ENCODE measurements at places on chromosomes 2 and 18. TPM values are rescaled to one million over a fixed set of nuclear protein-coding genes. Genes with fewer than 3 reads are reported as not detected.

CYP27C1 gene
- total RNA-seq: 4.2 TPM

SATB2 gene
- 3.4 TPM for total RNA-seq

FAHD2B gene
- 9.1 TPM for total RNA-seq

FAP gene
- total RNA-seq: not detected

ZNF396 gene
- total RNA-seq: 0.61 TPM

PKDCC gene
- 21.8 TPM for total RNA-seq

CFC1 gene
- not detected for total RNA-seq

RUFY4 gene
- total RNA-seq: not detected

KCNG3 gene
- 0.84 TPM for total RNA-seq

CENPA gene
- 46.7 TPM for total RNA-seq

SOCS6 gene
- 33.8 TPM for total RNA-seq
